ENCODE measurements at places on chromosomes 2 and 18.
A peak's percentile ranks its signal among the peaks of the same experiment; 100 is the strongest.

DNA sequence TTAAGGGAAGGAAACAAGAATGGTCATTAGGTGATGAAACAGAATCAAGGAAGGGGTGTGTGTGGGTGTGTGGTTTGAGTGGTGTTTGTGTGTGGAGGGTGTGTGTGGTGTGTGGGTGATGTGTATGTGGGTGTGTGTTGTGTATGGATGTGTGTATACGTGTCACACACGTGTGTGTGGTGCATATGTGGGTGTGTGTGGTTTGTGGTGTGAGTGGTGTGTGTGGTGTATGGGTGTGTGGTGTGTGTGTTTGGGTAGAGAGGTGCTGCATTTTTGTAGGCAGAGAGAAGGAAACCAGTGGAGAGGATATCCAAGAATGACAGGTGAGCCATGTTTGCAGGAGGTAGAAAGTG is 1.1 kb upstream of the CEP192 start:
- DNase-seq = no peak

GRCh38 chr18:29616867-29617266 is 1425.7 kb downstream of the DSC3 start:
- no peak for DNase-seq

DNA sequence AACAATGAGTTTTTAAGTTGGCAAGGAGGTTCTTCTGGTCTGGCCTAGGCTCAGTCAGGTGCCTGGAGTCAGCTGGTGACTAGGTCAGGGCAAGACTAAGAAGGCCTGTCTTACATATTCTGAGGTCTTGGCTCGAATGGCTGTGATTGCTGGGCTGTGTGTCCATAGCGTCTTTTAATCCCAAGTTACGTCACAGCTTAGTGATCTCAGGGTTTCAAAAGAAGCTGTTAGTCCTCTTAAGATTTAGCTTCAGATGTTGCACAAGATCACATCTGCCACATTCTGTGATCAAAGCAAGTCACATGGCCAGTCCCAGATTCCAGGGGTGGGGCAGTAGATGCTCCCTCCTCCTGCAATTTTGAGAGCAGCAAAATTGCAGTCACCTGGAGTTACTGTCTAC is 61.3 kb downstream of the PKP4 start:
- peak; percentile 31 for DNase-seq

DNA sequence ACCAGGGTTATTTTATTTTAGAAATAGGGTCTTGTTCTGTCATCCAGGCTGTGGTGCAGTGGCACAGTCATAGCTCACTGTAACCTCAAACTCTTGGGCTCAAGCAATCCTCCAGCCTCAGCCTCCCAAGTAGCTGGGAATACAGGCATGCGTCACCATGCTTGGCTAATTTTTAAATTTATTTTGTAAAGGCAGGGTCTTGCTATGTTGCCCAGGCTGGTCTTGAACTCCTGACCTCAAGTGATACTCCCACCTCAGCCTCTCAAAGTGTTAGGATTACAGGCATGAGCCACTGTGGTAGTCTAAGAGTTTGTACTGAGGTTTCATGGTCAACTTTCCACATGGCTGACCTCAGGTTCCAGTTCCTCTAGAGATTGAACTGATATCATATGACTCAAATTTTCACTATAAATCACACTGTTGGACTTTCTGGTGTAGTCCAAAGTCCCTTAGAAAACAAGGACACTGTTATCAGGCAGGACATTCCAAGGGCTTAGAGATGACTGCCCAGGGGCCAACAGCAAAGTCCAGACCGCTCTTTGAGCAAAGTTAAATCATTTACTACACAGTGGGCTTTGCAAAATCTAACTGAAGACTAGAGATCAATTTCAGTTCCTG is 82.0 kb upstream of the MEX3C start:
- no peak for DNase-seq

- DNase-seq = no peak
Measured at GRCh38 chr2:28680657-28681056, 71.0 kb upstream of the PPP1CB start.

DNA sequence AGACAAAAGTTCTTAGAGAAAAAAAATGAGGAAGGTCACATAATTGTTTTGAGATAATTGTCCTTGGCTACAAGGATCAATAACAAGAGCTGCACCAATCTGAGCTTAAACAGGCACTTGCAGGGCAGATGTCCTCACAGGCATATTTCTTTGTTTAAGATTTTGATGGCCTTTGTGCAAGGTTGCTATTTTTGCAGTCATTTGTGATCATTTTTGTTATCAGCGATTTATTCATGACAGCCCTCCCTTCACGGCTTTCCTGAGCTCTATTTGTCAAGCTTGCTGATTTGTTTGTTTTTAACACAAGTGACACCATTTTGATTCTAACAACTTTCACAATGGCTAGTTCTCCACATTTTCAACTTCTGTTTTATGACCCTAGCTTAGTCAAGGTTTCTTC is 418.6 kb upstream of the REG3G start:
- no peak for DNase-seq

GRCh38 chr2:70647873-70648481 is 94.4 kb upstream of the TGFA start:
- DNase-seq = peak; percentile 30

- DNase-seq = no peak
Measured at GRCh38 chr2:113072584-113072983, 4.8 kb downstream of the IL1F10 start.

- no peak for DNase-seq
Measured at GRCh38 chr2:207902821-207903220, 122.5 kb downstream of the PLEKHM3 start.

DNA sequence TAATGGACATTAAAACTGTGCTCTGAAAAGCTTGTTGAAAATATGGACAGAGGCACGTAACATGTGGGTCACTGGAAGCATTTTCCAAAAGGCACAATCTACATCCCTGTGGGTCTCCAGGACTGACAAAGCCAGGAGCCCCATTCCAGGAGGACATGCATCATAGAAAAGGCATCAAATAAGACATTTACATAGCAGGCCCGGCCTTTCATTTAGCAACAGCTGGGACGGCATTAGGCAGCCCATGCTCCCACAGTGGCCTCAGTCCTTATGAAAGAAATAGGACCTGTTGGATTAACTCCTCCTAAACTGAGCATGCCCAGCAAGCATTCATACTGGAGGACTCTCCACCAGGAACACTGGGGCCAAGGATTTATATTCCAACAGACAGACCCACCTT is 72.2 kb downstream of the TWIST2 start:
- DNase-seq = peak; percentile 71

DNA sequence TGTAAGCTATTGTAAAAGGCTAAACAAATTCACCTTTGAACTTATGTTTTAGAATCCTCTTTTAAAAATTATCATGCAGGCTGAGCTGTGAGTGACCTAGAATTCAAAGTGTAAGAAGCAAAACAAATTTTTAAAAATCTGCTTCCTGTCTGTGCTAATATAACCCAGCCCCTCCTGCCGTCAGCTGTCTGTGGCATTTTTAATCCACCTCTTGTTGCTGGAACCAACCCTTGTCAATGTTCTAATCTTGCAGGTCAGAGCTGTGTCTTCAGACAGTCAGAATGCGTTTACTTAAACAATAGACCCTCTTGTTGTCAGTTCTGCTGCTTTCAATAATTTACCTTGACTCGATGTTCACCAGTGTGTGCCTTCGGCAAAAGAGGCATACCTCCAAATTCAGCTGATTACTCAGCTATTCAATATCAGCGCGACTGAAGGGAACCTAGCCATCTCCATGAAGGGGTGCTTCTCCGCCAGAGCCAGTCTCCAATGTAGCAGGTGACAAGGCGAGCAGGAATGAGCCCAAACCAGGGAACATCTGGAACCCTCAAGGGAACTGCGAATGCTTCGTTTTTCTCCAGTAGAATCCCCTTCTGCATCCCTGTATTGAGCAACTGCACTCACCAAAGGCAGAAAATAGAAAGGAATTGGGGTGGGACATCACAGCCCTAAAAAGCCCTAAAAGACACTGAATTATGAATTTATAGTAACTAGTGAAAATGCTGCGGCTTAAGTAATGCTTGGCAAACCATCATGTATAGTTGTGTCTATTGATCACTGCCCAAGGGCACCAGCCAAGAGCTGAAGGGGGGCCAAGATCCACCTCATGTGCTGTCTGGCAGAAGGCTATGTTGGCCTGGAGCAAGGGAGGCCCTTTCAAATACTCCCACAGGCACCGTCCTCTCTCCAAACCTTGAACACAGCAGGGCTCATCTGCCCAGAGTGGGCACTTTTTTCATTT is 62.5 kb downstream of the LYPD6B start:
- DNase-seq = no peak
